Glutamatergic neuron (in vitro differentiated cells): ENCODE measurements at places on chromosomes 7 and 10.

DNA sequence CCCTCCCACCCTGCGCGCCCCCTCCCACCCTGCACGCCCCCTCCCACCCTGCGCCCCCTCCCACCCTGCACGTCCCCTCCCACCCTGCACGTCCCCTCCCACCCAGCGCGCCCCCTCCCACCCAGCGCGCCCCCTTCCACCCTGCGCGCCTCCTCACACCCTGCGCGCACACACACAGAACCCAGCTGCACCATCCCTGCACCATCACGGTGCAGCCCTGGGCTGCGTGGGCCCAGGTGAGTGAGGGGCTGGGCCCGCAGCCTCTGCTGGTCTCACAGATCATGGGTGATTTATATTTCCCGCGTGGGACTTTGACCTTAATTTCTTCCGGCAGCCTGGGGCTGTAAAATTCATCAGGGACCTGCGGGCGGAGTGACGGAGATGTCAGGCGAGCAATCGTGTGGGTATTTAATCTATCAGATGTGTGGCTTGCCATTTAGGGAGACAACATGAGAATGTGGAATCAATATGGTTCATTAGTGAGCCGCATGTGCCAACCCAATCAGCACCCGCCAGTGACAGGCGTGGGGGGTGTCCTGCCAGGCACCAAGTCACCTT is 57.7 kb downstream of the C10orf105 start:
- H3K4me1 ChIP-seq, result peaks cover 12% of the 10 kb centered on the region
- no peak overlapping the region for H3K4me3 ChIP-seq
- no peak overlapping the region for H3K27ac ChIP-seq
- H3K36me3 ChIP-seq, result no peaks in the 10 kb centered on the region
- DNase-seq, result no peak
- peaks cover 3% of the 10 kb centered on the region for H3K27me3 ChIP-seq

- H3K27ac ChIP-seq, result no peak overlapping the region
- H3K27me3 ChIP-seq, result peaks cover 14% of the 10 kb centered on the region
- H3K4me3 ChIP-seq, result no peak overlapping the region
- peaks cover 6% of the 10 kb centered on the region for H3K4me1 ChIP-seq
- no peak for DNase-seq
- H3K36me3 ChIP-seq, result peaks cover 4% of the 10 kb centered on the region
These were observed 2.3 kb downstream of the GRM8 start for GRCh38 chr7:127250312-127251035.

DNA sequence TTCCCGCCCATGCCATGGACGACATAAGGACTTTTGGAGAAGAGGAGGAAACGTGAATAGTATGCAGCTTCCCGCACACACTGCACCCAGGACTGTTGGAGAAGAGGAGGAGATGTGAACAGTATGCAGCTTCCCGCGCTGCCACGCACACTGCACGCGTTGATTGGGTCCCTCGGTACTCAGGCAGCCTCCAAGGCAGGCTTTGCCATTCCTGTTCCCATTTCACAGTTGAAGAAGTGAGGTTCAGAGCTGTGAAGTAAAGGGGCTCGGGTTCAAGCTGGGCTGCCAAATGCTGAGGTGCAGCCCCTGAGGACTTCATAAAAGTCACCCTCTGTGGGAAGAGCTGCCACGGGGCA is 147.9 kb upstream of the FAM20C start:
- peaks cover 2% of the 10 kb centered on the region for H3K27me3 ChIP-seq
- H3K4me1 ChIP-seq, result peaks cover 1% of the 10 kb centered on the region
- H3K4me3 ChIP-seq, result no peak overlapping the region
- H3K27ac ChIP-seq, result no peak overlapping the region
- DNase-seq, result no peak

DNA sequence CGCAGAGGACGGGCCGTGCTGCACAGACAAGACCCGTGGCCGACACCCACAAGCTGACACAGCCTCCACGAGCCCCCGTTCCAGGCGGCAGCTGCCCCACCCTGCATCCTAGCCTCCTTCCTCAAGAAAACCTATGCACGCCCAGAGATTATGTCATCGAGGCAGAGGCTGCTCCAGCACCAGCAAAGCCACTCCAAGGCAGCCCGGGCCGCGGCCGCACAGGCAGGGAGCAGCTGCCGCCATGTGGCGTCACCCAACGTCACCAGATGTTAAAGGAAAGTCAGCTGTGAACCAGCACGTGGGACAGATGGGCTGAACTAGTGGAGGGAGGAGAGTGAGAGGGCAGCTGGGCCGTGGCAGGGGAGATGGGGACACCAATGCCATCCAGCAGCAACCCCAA is 59.8 kb downstream of the STK32C start:
- peak overlapping the region; percentile 80 for H3K4me3 ChIP-seq
- DNase-seq, result peak; percentile 74
- peak overlapping the region; percentile 98 for H3K27ac ChIP-seq
- peaks cover 24% of the 10 kb centered on the region for H3K27me3 ChIP-seq
